ENCODE measurements at places on chromosomes 13 and 19. TPM values are rescaled to one million over a fixed set of nuclear protein-coding genes. Genes with fewer than 3 reads are reported as not detected.
A peak's percentile ranks its signal among the peaks of the same experiment; 100 is the strongest.

GRCh38 chr19:3065675-3066357, 3.5 kb upstream of the TLE5 start:
- peaks cover 6% of the 10 kb centered on the region for H3K4me1 ChIP-seq
- H3K4me3 ChIP-seq, result no peak overlapping the region
- no peak overlapping the region for H3K27ac ChIP-seq
- H3K27me3 ChIP-seq, result no peaks in the 10 kb centered on the region
- no peak for DNase-seq
- H3K36me3 ChIP-seq, result no peaks in the 10 kb centered on the region

- no peaks in the 10 kb centered on the region for H3K27me3 ChIP-seq
- H3K4me1 ChIP-seq, result no peaks in the 10 kb centered on the region
Measured at GRCh38 chr19:11390933-11391680, 7.0 kb upstream of the EPOR start.

DNA sequence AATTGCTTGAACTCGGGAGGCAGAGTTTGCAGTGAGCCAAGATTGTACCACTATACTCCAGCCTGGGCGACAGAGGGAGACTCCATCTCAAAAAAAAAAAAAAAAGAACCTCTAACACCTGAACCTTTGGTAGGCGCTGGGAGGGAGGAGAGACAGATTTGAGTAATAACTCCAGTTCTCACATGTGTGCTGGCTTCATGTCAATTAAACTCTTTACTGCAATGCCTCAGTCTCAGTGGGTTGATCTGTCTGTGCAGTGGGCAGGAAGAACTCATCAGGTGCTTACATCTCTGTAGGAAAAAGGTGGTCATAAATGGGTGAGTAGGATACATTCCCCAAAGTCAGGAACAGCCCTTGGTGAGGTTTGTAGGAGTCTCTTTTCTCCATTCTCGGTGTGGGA, 85.1 kb upstream of the ABCC4 start:
- H3K27ac ChIP-seq, result no peak overlapping the region
- no peaks in the 10 kb centered on the region for H3K27me3 ChIP-seq
- H3K36me3 ChIP-seq, result no peaks in the 10 kb centered on the region
- no peak overlapping the region for H3K4me3 ChIP-seq
- no peak for DNase-seq
- H3K4me1 ChIP-seq, result peaks cover 11% of the 10 kb centered on the region

DNA sequence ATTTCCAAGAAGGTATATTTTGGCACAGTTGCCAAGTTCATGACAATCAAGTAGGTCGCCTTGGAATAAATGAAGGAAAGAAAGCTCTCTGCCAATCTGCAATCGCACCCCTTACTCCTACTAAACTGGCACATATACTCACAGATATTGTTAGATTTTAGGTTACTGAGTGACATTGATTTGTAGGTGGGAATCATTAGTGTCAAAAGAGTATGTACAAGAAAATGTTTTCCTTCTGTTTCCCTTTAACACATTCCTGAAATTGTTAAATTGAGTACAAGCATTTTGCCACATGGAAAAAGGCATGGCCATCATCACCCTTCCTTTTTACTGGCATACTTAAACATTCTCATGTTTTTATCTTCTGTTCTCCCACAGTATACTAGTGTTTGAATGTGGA, 2868.3 kb upstream of the PCDH20 start:
- H3K36me3 ChIP-seq, result no peaks in the 10 kb centered on the region
- no peak for DNase-seq
- H3K4me3 ChIP-seq, result no peak overlapping the region
- H3K27ac ChIP-seq, result no peak overlapping the region

GRCh38 chr13:48415516-48415915, 2.6 kb upstream of the LPAR6 start:
- DNase-seq, result no peak
- no peak overlapping the region for H3K4me3 ChIP-seq
- H3K27me3 ChIP-seq, result no peaks in the 10 kb centered on the region
- no peak overlapping the region for H3K27ac ChIP-seq

- no peaks in the 10 kb centered on the region for H3K4me1 ChIP-seq
- no peak overlapping the region for H3K27ac ChIP-seq
- H3K27me3 ChIP-seq, result no peaks in the 10 kb centered on the region
- H3K4me3 ChIP-seq, result no peak overlapping the region
Measured at GRCh38 chr13:21256351-21256761, 79.9 kb downstream of the MRPL57 start.

DNA sequence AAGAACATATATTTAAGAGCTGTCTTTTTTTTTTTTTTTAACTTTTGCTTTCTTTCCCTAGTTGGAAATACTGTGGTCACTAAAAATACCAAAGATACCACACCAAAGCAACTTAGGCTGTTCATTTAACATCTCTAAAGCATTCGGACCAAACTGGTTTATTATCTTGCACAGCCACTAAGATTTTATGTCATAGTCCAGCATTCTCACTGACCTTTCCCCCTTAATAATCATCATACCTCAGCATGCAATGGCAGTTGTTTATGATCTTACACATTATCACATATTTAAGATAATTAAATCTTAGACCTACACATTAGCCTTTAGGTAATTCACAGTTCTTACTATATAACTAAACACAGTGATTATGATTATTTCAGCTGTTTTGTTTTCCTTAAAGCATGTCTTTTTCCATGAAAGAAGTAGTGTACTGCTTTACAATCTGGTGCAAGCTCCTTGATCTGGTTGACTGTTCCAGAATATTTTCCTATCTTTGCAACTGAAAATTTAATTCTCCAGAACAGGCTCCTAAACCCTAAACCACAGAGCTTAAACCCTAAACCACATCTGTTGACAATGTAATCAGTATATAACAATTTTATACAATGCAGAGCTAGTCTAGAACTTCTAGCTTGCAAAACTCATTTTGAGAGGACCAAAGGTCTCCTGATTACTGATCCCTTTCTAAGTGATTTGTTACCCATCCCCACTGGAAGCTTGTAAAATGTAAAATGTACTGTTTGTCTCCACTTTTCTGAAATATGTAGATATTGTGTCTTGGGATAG, 74.2 kb downstream of the CDK8 start:
- DNase-seq, result no peak
- no peak overlapping the region for H3K4me3 ChIP-seq
- H3K36me3 ChIP-seq, result no peaks in the 10 kb centered on the region
- no peaks in the 10 kb centered on the region for H3K27me3 ChIP-seq
- H3K4me1 ChIP-seq, result no peaks in the 10 kb centered on the region

DNA sequence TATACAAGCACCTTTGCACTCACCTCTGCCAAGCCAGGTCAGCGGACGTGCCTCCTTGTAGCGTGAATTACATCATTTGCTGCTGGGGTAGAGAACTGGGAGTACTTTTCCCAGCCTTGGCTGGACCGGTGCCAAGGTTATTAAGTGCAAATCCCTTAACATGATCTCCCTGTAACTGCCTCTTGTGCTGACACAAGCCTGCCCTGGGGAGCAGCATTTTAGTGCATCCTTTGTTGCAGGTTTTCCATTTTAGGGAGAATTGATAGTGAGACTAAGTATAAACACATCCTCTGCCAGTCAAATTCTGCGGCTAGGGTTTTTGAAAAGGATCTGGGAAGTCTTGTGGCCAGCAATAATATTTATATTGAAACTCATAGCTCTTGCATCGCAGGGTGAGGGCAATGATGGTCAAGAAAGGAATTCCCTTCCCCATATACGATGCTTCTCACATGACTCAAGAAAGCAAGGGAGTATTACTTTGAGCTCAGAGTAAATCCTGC, 32.7 kb upstream of the DCLK1 start:
- H3K36me3 ChIP-seq, result no peaks in the 10 kb centered on the region
- no peak overlapping the region for H3K4me3 ChIP-seq
- H3K4me1 ChIP-seq, result no peaks in the 10 kb centered on the region
- no peak overlapping the region for H3K27ac ChIP-seq

- H3K36me3 ChIP-seq, result no peaks in the 10 kb centered on the region
- no peaks in the 10 kb centered on the region for H3K4me1 ChIP-seq
- no peak overlapping the region for H3K4me3 ChIP-seq
- DNase-seq, result no peak
- H3K27me3 ChIP-seq, result no peaks in the 10 kb centered on the region
Measured at GRCh38 chr13:43579321-43579720, 207.5 kb downstream of the ENOX1 start.

- H3K4me3 ChIP-seq, result no peak overlapping the region
- H3K27me3 ChIP-seq, result no peaks in the 10 kb centered on the region
- no peaks in the 10 kb centered on the region for H3K36me3 ChIP-seq
- no peak overlapping the region for H3K27ac ChIP-seq
- H3K4me1 ChIP-seq, result no peaks in the 10 kb centered on the region
Measured at GRCh38 chr19:57465680-57466381, 8.9 kb upstream of the VN1R1 start.

GRCh38 chr19:52691215-52691610, 43.6 kb downstream of the ZNF611 start:
- H3K36me3 ChIP-seq, result no peaks in the 10 kb centered on the region
- no peaks in the 10 kb centered on the region for H3K27me3 ChIP-seq
- peaks cover 14% of the 10 kb centered on the region for H3K4me1 ChIP-seq
- no peak for DNase-seq
- peak overlapping the region; percentile 57 for H3K27ac ChIP-seq

DNA sequence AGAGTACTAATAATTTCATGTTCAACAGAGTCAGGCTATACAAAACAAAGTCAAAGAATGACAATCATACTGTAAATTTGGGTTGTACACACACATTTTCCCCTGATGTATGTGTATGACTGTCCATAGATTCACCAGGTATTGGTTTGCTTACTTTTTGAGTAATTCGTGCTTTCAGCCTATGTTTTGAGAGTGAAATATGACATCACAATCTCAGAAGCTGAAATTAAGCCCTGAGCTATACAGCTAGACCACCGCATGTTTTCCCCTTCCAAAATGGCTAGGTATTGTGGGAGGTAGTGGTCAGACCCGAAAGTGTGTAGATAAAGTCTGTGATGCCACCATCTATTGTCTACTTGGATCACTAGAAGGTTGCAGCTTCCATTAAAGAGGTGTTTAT, 102.8 kb downstream of the KATNAL1 start:
- H3K4me1 ChIP-seq, result no peaks in the 10 kb centered on the region
- no peak overlapping the region for H3K4me3 ChIP-seq
- H3K36me3 ChIP-seq, result no peaks in the 10 kb centered on the region

- H3K4me3 ChIP-seq, result no peak overlapping the region
- DNase-seq, result no peak
- peaks cover 18% of the 10 kb centered on the region for H3K4me1 ChIP-seq
- H3K27ac ChIP-seq, result no peak overlapping the region
- H3K36me3 ChIP-seq, result peaks cover 16% of the 10 kb centered on the region
Measured at GRCh38 chr19:11337080-11337479, 2.4 kb downstream of the RAB3D start.

DNA sequence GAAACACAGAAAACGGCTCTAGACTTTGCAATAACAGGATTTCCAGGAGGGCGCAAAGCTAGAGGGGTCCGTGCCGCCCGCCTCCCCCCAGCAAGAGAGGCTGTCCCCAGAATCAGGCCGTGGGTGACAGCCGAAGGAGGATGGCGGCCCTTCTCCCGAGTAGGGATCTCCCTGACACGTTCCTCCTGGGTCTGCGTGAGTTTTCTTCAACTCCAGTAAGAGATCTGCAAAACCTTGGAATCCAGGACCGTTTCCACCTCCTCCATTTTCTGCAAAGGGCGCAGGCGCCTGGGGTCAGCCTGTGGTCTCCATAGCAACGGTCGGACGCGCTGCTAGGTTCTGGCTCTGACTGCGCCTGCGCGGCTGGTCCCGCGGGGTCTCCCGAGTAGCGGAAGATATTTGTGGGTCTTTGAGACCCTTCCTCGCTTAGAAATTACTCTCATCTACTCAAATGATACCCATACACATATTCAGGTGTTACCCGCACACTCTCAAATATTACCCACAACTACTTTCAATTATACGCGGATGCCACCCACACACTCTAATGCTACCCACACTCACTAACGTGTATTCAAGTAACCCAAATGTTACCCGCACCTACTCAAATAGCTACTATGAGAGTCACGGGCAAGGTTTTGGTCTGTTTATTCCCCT, 2.1 kb downstream of the PNMA8C start:
- H3K36me3 ChIP-seq, result no peaks in the 10 kb centered on the region
- no peak for DNase-seq
- no peaks in the 10 kb centered on the region for H3K4me1 ChIP-seq
- H3K27me3 ChIP-seq, result no peaks in the 10 kb centered on the region
- no peak overlapping the region for H3K4me3 ChIP-seq

GRCh38 chr19:1618157-1619093, 13.2 kb upstream of the UQCR11 start:
- H3K27me3 ChIP-seq, result no peaks in the 10 kb centered on the region
- peak; percentile 29 for DNase-seq
- H3K4me1 ChIP-seq, result no peaks in the 10 kb centered on the region
- no peak overlapping the region for H3K27ac ChIP-seq
- peaks cover 49% of the 10 kb centered on the region for H3K36me3 ChIP-seq
- H3K4me3 ChIP-seq, result no peak overlapping the region

DNA sequence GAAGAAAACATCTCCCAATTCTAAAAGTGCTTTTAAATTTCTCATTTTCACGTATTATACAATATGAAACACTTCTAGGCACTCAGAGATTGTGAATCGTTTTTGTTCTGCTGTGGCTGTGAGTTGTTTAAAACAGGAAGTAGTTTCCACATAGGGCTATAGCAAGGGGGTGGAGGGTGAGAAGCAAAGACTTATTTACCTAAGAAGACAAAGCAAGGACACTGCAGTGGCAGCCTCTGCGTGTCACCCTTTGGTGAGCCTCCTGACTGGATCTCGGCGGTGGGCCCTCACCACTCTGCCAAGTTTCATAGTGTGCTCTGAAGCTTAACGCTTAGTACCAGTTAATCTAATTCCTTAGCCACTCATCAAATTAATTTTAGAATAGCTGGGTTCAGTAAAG, 56.8 kb downstream of the TNFSF13B start:
- no peaks in the 10 kb centered on the region for H3K4me1 ChIP-seq
- no peak for DNase-seq
- peaks cover 53% of the 10 kb centered on the region for H3K27me3 ChIP-seq
- no peak overlapping the region for H3K27ac ChIP-seq
- no peaks in the 10 kb centered on the region for H3K36me3 ChIP-seq

DNA sequence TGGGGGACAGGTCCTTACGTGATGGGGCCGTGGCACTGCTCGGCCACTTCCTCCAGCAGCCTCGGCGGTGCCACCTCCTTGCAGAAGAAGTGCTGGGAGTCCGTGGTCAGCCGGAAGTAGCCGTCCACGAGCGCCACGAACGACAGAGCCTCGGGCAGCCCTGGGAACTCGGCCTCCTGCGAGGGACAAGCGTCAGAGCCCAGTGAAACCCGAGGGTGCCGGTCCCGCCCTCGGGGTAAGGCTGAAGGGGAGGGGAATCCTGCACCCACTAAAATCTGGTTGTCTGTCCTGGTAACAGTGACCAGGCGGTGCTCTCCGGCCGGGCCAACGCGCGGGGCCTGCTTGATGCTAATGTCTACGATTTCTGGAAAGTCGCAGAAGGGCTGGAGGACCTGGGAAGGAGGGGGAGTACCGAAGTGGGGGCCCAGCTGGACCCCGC, 6.4 kb downstream of the JAK3 start:
- no peaks in the 10 kb centered on the region for H3K27me3 ChIP-seq
- peak overlapping the region; percentile 83 for H3K4me3 ChIP-seq
- peaks cover 30% of the 10 kb centered on the region for H3K4me1 ChIP-seq
- no peaks in the 10 kb centered on the region for H3K36me3 ChIP-seq
- H3K27ac ChIP-seq, result peak overlapping the region; percentile 93

The C19orf18 gene
- not detected for total RNA-seq

The ZNF416 gene
- total RNA-seq, result 4.0 TPM

The LAIR2 gene
- not detected for total RNA-seq

The MADCAM1 gene
- total RNA-seq, result 0.57 TPM

The ZNF432 gene
- total RNA-seq, result 0.64 TPM

The IL17D gene
- 0.25 TPM for total RNA-seq

The ATXN8OS gene
- total RNA-seq, result not detected

The CD33 gene
- total RNA-seq, result 3.1 TPM
